ENCODE measurements at places on chromosomes 3 and 15.

- DNase-seq, result no peak
Measured at GRCh38 chr15:29396176-29396811, 126.7 kb upstream of the NSMCE3 start.

- DNase-seq, result peak; percentile 54
Measured at GRCh38 chr3:17412950-17413530, 329.4 kb downstream of the TBC1D5 start.

GRCh38 chr15:80565988-80566387, 129.1 kb upstream of the ABHD17C start:
- no peak for DNase-seq

DNA sequence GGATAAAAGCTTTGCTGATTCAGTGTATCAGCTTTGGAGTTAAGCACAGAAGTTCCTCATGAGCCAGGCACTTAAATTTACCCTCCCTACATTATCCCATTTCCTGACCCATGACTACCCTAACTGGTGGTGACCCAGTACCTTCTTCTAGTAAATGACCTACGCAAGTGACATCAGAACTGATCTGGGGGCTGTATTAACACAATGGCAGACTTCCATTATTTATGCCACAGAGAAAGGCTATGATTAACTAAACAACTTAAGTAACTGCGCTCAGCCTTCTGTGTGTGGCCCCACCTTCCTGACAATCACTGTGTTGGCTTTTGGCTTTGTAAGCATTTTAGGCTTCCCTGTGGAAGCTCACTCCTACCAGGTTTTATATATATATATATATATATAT, 1.9 kb downstream of the MB21D2 start:
- DNase-seq, result no peak

DNA sequence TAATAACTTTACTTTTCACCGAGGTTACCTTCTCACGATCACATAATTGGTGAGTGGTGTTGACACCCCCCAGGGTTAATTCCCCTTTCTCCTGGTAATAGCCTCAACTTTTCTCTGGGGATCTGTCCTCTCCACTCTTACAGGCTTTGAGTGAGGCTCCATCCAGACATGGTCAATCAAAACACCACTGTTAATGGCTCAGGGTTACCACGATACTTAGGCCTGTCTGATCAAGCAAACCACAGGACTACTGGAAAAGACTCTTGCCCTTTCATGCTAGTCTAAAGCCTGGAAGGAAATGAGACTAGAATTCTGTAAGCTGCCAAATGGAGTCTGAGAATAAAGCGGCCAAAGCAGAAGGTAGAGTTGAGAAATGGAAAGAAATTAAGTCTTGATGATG, 56.5 kb upstream of the STT3B start:
- no peak for DNase-seq

DNA sequence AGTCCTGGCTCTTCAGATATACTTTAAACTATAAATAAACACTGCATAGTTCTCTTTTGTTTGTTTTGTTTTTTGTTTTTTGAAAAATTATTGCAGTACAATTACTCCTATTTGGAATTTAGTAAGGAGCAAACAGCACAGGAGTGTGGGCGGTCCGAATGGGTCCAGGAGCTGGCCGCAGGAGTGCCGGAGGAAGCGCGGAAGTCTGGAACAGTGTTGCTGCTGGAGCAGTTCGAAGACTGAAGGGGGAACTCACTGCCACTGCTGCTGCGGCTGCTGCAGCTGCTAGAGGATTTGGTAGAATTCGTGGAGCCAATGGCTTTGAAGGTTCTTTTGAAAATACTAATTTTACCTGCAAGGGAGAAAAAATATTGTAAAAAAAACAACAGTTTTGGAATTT, 329.9 kb downstream of the ZNF385D start:
- DNase-seq, result no peak

DNA sequence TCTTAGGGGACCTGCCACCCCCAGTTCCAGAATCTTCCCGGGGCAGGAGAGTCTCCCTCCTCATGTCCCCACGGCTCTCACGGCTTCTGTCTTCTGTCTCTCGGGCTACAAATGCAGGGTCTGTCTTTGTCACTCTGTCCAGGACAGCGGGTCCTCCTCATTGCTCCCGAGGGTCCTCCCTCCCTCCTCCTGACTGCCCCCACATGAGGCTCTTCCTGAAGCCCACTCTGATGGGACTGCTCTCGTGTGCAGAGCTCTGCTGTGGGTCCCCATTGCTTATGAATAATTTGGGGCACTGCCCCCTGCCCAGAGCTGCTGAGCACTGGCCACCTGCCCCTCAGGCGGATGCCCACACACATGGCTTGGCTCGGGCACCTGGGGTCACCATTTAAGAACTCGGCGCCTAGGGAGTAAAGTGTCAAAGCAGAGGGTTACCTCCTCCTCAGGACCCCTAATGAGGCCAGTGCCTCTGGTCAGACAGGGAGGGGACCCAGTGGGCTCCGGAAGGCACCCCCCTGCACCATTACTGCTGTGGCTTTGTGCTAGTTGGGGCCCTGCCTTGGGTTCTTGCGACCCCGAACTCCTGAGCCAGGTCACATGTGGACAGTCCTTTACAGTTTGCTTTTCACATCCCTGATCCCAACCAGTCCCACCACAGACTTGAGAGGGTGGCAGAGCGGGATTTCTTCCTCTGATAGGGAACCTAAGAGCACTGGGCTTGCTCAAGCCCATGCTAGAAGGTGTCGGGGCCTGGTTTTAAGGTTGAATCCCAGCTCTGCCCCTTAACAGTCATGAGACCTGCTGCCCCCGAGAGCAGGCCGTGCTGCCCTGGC, 22.1 kb downstream of the HDAC11 start:
- no peak for DNase-seq

Data from Peyer's patch (tissue), 4 donors.